ENCODE measurements at places on chromosomes 6 and 20. TPM values are rescaled to one million over a fixed set of nuclear protein-coding genes. Genes with fewer than 3 reads are reported as not detected.

GRCh38 chr20:61739086-61739831 lies 326.4 kb downstream of the TAF4 start:
- no peak for DNase-seq

GRCh38 chr6:124738482-124738881 lies 223.8 kb upstream of the RNF217 start:
- no peak for DNase-seq

GRCh38 chr6:111558690-111559187 lies 46.9 kb downstream of the TRAF3IP2 start:
- DNase-seq: no peak

DNA sequence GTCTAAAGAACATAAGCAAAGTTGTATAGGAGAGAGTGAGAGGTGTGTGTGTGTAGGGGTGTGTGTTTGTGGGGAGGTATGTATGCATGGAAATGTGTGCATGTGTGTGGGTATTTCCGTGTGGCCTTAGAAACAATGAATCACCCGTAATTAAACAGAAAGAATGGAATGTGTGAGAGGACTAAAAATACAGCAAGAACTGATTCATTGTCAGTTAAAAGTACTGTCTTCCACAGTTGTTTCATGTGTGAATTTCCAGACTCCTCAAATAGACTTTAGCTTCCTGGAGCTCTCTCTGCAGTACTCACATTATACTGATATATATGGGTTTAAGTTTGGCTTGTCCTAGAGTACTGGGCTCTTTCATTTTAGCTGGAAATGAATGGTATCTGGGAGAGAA lies 145.7 kb downstream of the RIMS1 start:
- no peak for DNase-seq

GCLC gene
- polyA plus RNA-seq: 9.9 TPM

PHACTR1 gene
- 6.3 TPM for polyA plus RNA-seq

TUBB2B gene
- polyA plus RNA-seq: 59.5 TPM

Measured in muscle of arm (tissue), 14 donors.